ENCODE measurements at places on chromosomes 1 and 21. TPM values are rescaled to one million over a fixed set of nuclear protein-coding genes. Genes with fewer than 3 reads are reported as not detected.

Gene ZNF683
- not detected for total RNA-seq

Gene ANGEL2
- 35.4 TPM for total RNA-seq

Gene TRABD2B
- not detected for total RNA-seq

Gene RBM11
- total RNA-seq = 2.4 TPM

Gene SYNC
- total RNA-seq = 2.1 TPM

Gene ITLN2
- total RNA-seq = not detected

Gene SMPDL3B
- total RNA-seq = 29.2 TPM

Gene FCMR
- total RNA-seq = 1.2 TPM

Gene LCE1C
- total RNA-seq = not detected

Gene BLACAT1
- total RNA-seq = 13.5 TPM

Gene WDR64
- not detected for total RNA-seq

Gene BCAN
- not detected for total RNA-seq

Gene PGLYRP4
- not detected for total RNA-seq

Gene RAD54L
- total RNA-seq = 44.8 TPM

Gene TACSTD2
- 489 TPM for total RNA-seq

Gene SYT11
- total RNA-seq = 0.08 TPM

Gene IGSF21
- not detected for total RNA-seq

Gene EPHA10
- total RNA-seq = 7.6 TPM

Gene PLA2G2E
- not detected for total RNA-seq

Gene CRABP2
- 142 TPM for total RNA-seq
